Stimulated activated CD8-positive, alpha-beta memory T cell treated with anti-CD3 and anti-CD28 coated beads, Interleukin-2, amount 100 ng/mL, for 1 hour (primary cell): ENCODE measurements at places on chromosomes 4 and X.

DNA sequence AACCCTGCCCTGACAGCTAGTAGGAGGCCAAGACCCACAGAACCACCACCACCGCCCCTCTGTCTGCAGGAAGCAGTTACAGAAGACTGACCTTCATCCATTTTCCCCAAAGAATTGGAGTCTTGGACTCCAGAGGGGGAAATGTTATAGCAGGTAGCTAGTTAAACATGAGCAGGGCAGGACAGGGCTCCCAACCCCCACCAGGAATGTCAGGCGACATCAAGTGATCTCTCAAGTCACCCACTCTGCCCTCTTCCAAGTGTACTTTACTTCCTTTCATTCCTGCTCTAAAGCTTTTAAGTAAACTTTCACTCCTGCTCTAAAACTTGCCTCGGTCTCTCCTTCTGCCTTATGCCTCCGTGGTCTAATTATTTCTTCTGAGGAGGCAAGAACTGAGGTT lies 17.1 kb upstream of the AADAT start:
- DNase-seq = no peak

GRCh38 chr4:16824278-16824806 lies 74.1 kb downstream of the LDB2 start:
- no peak for DNase-seq

DNA sequence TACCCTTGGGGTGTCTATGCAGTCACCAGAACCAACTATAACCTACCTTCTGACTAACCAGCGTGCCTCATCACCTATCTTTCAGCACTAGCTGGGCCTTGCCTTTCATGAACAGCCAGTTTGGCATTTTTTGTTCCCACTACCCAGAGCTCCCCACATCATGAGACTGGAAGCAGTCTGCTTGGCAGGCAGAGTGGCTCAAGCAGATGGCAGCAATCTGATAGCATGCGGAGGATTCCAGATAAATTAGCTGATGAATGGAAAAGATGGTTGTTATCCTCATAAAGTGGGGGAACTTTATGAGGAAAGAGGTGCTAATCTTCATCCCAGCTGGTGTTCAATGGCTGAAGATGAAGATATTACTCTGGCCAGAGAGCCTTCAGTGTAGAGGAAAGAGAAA lies 243.2 kb upstream of the EDA2R start:
- DNase-seq = no peak

GRCh38 chr4:155571184-155571944 lies 95.3 kb upstream of the GUCY1A1 start:
- DNase-seq = no peak
